ENCODE measurements at places on chromosomes 7 and 10.

DNA sequence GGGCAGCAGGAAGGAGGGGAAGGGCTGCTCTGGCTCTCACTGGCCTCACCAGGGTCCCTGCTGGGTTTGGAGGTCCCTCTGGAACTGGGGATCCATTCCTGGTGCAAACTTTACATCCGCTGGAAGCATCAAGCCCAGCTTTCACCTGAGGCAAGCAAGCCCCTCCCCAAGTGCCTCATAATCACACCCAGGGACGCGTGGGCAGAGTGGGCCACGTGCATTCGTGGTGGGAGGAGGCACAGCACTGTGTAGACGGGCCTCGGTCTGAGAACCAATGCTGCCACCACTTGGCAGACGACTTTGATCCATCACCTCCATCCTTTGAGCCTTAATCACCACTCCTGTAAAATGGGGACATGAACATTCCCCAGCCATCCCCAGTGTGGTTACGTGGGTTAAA lies 74.1 kb downstream of the VWA2 start:
- no peak for DNase-seq

DNA sequence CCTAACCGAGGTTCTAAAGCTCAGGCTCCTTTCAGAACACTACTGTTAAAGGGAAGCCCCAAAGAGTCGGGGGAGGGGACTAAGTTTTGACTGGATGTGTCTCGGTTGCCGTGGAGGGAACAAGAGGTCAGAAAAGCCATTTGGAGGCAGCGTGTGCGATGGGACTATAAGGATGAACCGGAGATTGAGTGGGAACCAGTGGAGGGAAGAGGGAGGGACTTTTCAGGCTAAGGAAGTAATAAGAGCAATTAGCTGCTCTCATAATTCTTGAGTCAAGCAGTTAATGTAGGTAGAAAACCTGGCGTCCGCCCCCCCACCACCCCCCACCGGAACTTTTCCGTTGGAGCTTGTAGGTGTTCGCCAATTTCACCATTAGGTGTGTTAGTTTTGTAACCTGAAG lies 491 bp upstream of the AKAP9 start:
- no peak for DNase-seq

DNA sequence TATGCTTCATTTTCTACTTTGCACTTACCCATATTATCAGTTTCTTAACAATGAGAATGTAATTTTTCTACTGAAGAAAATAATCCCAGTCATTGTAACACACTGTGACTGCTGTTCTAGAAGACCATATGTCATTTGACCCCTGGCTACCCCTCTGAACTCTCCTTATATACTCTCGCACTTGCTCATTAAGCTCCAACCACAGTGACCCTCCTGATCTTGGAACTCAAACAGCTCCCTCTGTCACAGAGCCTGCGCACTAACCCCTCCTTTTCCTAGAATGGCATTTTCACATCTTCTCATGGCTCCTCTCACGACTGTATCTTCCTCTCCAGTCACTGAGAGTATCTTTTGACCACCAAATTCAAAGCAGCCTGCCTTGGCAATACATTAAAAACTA lies 169.7 kb downstream of the CACNA2D1 start:
- DNase-seq, result no peak

GRCh38 chr7:31017721-31018120 lies 34.4 kb upstream of the ADCYAP1R1 start:
- no peak for DNase-seq

DNA sequence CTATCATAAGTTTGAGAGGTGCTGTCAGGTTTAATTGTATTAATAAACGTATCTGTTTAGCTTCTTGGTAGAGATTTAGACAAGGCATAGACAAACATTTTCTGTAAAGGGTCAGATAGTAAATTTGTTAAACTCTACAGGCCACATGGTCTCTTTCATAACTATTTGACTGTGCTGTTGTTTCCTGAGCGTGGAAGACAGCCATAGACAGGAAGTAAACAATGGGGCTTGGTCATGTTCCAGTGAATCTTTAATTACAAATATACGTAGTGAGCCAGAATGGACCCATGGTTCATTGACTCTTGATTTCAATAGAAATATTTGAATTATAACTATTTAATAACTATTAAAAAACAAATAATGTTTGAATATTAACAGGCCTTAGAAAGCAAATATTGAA lies 451.1 kb downstream of the SH2D4B start:
- DNase-seq, result no peak

DNA sequence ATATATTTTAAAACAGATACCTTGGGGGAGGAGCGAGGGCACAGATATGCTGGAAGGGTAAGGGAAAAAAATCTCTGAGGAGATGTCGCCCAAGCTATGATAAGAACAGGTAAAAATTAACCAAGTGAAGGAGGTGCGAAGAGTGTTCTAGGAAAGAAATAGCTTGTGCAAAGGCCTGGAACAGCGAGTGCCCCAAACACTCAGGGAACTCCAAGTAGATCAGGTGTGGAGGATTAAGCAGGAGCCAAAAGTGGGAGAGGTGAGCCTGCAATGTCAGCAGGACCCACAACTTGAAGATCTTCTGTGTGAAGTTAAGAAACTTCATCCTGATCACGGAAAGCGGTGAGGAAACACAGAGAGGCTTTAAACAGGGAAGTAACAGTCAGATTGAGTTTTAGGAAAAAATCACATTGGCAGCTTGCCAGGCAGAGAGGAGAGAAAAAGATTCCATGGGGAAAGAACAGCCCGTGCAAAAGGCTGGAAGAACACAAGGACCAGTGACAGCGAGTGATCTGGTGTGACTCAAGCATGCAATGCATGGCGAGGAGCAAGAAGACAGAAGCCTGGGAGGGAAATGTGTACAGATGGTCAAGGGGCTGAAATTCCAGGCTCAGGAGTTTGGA lies 30.7 kb downstream of the FGF8 start:
- DNase-seq, result no peak

DNA sequence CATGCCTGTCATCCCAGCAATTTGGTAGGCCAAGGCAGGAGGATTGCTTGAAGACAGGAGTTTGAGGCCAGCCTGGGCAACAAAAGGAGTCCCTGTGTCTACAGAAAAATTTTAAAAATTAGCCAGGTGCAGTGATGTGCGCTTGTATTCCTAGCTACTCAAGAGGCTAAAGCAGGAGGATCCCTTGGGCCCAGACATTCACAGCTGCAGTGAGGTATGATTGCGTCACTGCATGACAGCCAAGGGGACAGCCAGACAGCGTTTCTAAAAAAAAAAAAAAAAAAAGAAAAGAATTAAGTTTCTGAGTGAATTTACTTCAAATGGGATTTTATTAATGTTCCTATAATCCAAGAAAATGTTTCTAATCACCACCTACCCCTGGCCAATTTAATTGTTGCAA lies 87.4 kb upstream of the RNF148 start:
- no peak for DNase-seq

- no peak for DNase-seq
These were observed 4.7 kb downstream of the COPS6 start for GRCh38 chr7:100093498-100093897.

DNA sequence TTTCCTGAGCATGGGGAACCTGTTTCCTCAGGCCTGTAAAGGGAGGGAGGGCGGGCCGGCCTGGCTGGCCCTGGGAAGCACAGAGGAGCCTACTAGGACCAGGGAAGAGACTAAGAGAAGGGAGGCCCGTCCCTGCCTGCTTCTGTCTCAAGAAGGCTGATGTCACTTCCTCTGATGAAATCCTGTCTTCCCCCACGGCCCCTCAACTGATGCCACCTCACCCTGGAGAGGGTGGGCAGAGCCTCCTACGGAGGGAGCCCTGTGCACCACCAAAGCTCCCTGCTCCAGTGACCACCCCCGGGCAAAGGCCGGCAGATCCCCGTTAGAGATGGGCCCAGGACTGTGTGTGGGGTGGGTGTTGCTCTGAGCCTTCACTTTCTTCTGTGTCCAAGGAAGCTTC lies 1.0 kb upstream of the PILRA start:
- DNase-seq, result no peak
